ENCODE measurements at places on chromosomes 2 and 18.

DNA sequence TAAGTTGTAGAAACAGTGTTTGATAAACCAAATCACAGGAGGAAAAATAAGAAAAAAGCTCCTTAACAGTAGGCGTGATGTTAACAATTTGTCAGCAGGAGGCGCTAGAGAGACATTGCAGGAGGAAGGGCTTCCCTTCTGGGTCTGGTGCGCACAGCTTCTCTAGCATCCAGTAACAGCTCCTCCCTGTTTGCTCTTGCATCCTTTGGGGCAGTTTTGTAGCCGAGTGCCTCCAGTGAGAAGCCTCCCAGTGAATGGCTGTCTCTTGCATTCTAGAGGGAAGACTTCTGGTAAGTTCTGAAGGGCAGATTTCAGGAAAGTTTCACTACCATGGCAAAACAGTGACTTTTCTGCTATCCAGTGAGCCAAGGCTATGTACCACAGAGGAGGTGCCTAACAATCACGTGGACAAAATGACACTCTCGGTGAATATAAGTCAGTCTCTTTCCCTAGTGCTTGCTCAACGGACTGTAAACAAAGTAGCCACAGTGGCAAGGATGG lies 9.5 kb upstream of the ZNF396 start:
- peak; percentile 32 for DNase-seq

DNA sequence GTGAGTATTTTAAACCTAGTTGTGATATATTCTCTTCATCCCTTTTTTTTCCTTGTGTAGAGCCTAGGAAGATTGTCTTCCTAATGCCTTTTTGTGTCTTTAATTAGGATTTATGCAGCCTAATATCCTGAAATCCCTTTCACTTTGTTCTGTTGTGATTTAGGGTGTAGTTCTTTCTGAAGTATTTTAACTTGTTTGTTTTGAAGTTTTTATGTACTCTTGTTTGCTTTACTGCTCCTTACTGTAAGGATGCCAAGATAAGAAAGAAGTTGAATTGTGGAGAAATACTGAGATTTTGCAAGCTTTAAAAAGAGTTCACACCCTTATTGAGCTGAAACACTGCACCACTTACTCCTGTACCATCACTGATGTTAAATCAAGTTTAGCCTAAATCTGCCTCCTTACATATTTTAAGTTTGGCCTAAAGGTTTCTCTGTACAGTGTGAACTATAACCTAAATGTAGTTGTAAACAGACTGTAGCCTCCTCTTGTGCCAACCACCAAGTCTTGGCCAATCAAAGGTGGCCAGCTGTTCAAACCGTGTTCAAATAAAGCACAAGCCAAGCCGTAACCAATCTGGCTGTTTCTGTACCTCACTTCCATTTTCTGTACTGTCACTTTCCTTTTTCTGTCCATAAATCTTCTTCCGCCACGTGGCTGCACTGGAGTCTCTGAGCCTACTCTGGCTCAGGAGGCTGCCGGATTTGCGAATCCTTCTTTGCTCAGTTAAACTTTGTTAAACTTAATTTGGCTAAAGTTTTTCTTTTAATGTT lies 17.7 kb upstream of the ACOXL start:
- DNase-seq = no peak

DNA sequence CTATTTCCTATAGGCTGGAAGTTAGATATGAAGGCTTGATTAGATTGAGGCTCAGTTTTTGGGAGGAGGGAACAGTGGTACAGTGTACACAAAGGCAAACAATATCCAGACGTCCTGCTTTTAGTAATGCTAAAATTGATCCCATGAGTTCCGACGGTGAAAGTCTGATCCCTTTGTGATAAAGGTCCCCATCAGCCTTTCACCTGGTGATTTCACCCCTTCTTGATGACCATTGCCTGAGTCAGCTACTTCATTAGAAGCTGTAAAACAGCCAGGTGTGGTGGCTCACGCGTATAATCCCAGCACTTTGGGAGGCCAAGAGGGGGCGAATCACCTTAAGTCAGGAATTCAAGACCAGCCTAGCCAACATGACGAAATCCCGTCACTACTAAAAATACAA lies 29.7 kb downstream of the TWSG1 start:
- no peak for DNase-seq

DNA sequence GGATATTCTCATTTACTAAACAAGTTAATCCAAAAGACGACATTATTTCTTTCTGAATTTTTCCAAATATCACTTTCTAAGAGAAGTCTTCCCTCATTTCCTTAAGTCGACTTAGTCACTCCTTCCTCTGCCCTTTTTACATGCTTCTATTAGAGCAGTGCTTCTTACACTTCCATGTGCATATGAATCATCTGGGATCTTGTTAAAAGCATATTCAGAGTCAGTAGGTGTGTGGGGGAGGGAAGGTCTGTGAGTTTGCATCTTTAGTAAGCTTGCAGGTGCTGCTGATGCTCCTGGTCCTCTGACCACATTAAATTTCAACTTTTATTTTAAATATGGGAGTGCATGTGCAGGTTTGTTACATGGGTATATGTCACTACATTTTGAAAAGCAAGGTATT lies 582.6 kb downstream of the NRXN1 start:
- no peak for DNase-seq

GRCh38 chr2:217915706-217916105 lies 87.1 kb downstream of the TNS1 start:
- DNase-seq = no peak

- DNase-seq = no peak
Measured at GRCh38 chr2:222751238-222751637, 79.8 kb downstream of the MOGAT1 start.

GRCh38 chr18:39375066-39375465 lies 1809.5 kb upstream of the CELF4 start:
- DNase-seq = no peak
